Central memory CD8-positive, alpha-beta T cell (primary cell): ENCODE measurements at places on chromosomes 16 and 17.

DNA sequence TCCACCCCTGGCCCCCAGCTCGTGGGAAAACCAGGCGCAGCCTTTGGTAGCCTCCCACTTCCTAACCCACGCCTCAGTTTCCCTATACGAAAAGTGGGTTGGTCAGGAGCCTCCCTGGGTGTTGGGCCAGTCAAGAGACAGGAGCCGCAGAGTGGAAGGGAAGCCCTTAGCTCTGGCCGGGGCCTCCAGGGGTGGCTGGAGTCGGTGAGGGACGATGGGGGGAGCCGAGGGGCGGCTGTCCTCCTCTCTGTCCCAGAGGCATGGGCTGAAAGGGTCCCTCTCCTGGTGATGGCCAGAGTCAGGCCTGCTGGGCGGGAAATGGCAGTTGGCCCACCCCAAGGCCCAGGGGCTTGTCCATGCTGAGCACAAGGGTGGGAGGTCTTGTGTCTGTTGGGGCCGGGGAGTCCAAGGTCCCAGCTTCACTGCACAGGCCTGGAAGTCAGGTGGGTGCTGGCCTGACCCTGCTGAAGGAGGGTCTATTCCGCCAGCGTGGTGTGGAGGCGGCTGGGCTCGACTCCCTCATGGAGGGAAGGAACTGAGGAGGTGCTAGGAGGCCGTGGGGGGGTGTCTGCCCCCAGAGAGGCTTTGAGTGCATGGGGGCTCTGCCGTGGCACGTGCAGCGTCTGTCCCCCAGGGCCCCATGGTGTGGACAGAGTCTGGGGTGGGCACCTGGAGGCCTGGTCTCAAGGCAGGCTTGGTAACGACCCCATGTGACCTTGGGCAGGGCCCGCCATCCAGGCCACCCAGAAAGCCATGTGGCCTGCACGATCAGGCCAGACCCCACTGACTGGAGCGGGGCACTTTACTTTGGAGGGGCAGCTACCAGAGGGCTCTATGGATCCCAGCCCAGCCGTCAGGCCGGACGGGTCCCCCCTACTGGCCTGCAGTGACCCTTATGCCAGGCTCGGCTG, 1.1 kb downstream of the SLC16A3 start:
- peaks cover 10% of the 10 kb centered on the region for H3K4me1 ChIP-seq
- peak overlapping the region; percentile 46 for H3K27ac ChIP-seq
- DNase-seq: no peak

DNA sequence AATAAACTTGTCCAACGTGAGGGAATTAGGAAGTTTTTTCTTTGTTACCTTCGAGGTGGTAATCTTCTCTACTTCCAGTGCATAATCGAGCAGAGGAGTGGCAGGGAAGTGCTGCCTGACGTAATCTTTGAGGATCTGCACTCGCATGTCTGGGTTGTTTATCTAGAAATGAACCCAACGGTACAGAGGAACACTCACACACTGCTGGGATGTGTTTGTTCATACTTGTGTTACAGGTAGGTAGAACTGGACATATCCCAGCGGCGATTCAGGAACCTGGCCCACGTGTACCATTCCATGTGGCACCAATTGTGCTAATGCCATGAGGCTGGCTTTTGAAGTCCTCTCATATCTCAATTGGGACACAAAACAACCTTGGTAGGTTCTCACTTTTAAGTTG, 4.2 kb upstream of the KLHL11 start:
- H3K27ac ChIP-seq: no peak overlapping the region
- no peak for DNase-seq
- H3K27me3 ChIP-seq: no peaks in the 10 kb centered on the region
- no peaks in the 10 kb centered on the region for H3K4me1 ChIP-seq
- H3K4me3 ChIP-seq: no peak overlapping the region
- peaks cover 33% of the 10 kb centered on the region for H3K36me3 ChIP-seq

DNA sequence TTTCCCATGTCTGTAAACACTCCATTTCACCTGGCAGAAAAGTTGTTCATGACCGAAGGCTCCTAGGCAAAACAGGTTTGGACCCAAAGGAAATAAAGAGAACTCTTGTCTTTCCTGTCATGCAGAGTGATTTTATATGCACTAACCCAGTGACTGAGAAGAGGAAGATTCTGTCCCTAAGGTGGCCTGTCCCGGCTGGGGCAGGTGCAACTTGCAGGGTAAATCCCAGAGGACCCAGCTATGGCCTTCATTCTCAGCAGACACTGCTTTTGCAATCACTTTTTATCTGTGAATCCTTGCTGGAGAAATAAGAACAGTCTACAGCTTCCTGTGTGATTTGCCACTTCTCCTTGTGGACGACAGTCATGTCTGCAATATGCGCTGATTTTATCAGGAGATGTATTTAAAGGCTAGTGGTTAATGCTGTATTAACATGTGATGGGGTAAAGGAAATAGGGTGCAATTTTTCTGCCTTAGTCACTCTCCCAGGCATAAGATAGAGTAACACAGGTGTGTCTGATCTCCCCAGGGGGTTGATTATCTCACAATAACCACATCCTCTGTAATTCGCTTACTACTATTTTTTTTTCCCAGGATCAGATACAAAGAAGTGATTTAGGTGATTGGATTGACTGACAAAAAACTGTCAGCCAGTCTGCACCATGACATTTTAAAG, 696.8 kb upstream of the SOX9 start:
- H3K4me1 ChIP-seq: no peaks in the 10 kb centered on the region
- H3K27ac ChIP-seq: no peak overlapping the region
- DNase-seq: no peak
- no peaks in the 10 kb centered on the region for H3K27me3 ChIP-seq
- H3K36me3 ChIP-seq: no peaks in the 10 kb centered on the region

DNA sequence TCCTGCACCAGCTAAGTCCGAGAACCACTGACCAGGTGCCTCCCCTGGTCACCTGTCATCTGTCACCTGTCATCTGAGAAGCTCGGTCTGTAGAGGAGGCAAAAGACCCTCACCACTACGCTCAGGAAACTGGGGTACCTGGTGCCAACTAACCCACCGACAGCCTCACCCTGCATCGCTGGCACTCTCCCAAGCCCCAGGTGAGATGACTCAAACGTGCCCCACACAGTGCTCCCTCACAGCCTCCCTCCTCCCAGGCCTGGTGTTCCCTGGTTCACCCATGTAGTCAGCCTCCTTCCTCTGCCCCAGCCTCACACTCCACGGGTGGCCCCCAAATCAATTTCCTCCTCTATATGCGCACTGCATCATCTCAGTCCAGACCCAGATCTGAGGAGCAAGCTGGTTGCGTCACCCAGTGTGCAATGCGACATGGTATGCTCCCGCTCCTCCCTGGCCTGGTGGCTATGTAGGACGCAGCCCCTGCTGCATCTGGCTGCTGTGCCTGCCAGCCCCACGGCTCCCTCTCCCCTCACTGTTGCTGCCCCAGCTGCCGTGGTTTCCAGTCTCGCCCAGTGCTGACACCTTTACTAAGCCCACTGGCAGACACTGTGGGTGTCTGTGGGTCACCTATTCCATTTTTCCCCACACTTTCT, 68.3 kb downstream of the GTF3C1 start:
- no peaks in the 10 kb centered on the region for H3K27me3 ChIP-seq
- no peak for DNase-seq
- peaks cover 49% of the 10 kb centered on the region for H3K36me3 ChIP-seq
- H3K4me3 ChIP-seq: no peak overlapping the region

GRCh38 chr16:47018223-47018891, 44.9 kb upstream of the DNAJA2 start:
- H3K27me3 ChIP-seq: no peaks in the 10 kb centered on the region
- no peak for DNase-seq
- H3K4me1 ChIP-seq: peaks cover 18% of the 10 kb centered on the region
- H3K4me3 ChIP-seq: no peak overlapping the region
- peaks cover 1% of the 10 kb centered on the region for H3K36me3 ChIP-seq
